Sigmoid colon (tissue), 7 donors: ENCODE measurements at places on chromosomes 5 and 9.

- no peaks in the 10 kb centered on the region for H3K4me1 ChIP-seq
- no peaks in the 10 kb centered on the region for H3K27me3 ChIP-seq
- H3K4me3 ChIP-seq: no peak overlapping the region
- no peak overlapping the region for H3K27ac ChIP-seq
Observed at GRCh38 chr5:93193431-93194347, 387.3 kb downstream of the NR2F1-AS1 start.

DNA sequence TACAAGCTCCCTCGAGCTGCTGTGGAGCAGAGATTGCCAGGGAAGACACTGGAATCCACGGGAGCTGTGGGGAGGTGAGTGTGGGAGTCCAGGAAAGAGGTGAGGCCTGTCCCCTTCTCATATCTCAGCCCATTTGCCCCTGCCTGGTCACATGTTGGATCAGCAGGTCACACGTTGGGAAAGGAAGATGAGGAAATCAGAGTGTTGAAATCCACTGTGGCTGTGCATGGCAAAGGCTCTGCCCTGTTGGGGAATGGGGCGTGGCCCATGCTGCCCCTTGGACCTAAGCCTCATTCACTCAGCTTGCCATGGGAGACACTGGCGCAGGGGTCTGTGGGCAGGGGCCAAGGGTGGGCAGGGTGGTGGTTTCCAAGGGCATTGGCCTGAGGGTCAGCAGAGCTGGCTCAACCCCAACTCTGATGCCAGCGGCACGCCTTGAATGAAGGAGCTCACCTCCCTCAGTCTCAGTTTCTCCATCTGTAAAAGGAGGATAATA lies 85.4 kb upstream of the CPEB4 start:
- no peak overlapping the region for H3K27ac ChIP-seq
- H3K4me3 ChIP-seq: no peak overlapping the region
- H3K36me3 ChIP-seq: no peaks in the 10 kb centered on the region
- peak; percentile 69 for DNase-seq
- H3K27me3 ChIP-seq: no peaks in the 10 kb centered on the region
- no peaks in the 10 kb centered on the region for H3K4me1 ChIP-seq

GRCh38 chr5:59838989-59839388 lies 54.5 kb downstream of the PDE4D start:
- no peak overlapping the region for H3K27ac ChIP-seq
- no peak overlapping the region for H3K4me3 ChIP-seq
- H3K36me3 ChIP-seq: no peaks in the 10 kb centered on the region
- no peak for DNase-seq
- H3K27me3 ChIP-seq: no peaks in the 10 kb centered on the region
- no peaks in the 10 kb centered on the region for H3K4me1 ChIP-seq

DNA sequence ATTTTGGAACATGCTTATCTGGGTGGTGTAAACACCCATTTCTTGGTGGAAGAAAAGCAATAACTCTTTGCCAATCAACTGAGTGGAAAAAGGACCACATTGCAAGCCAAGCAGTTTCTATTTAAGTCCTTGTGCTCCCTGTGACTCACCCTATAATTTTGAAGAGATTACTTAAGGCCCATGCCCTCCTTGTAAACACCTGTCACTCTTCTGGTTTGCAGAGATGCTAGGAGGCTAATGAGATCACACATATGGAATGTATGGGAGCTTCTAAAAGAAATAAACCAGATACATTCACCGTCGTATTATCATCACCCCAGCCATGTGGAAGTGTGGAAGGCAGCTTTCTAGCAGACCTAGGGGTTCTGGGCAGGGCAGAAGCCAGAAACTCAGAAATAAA lies 337.1 kb downstream of the GADD45G start:
- DNase-seq: no peak
- no peaks in the 10 kb centered on the region for H3K36me3 ChIP-seq
- H3K4me3 ChIP-seq: no peak overlapping the region
